ENCODE measurements at places on chromosomes 3 and 15.

- no peak for DNase-seq
These were observed 209.8 kb upstream of the THRB start for GRCh38 chr3:24704496-24704895.

DNA sequence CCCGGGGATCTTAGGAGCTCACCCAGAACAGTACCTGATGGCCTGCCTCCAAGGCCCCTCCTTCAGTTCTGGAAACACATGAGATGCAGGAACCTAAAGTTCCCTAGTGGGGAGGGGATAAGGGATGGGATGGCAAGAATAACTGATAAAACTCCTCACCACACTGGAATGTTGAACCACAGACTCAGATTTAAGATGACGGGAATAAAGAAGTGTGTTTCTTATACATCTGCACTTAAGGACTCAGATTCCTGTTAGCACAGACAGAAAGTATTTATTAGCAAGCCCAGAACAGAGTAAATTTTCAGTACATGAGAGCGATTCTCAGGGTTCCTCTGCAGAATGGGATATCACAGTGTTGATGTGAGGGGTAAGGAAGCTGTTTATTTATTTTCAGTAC lies 245.2 kb downstream of the TLE3 start:
- no peak for DNase-seq

DNA sequence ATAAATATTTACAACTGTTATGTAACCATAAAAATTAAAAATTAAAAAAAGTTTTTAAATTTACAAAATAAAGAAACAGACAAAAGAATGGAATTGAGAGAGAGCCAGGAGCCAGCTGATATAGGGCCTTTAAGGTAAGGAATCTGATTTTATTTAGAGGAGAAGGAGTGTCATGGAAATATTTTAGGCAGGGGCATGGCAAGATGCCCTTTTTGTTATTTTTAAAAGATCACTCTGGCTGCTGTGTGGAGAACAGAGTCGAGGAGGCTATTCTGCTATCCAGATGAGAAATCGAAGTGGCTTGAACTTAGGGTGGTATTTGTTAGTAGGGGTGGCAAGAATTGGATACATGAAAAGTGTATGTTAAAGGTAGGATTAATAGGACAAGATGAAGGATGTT lies 9.1 kb upstream of the ADAMTS9 start:
- no peak for DNase-seq

GRCh38 chr3:98731720-98732285 lies 31.3 kb upstream of the ST3GAL6 start:
- no peak for DNase-seq

- no peak for DNase-seq
These were observed 81.9 kb upstream of the ADAMTSL3 start for GRCh38 chr15:83571820-83572707.

DNA sequence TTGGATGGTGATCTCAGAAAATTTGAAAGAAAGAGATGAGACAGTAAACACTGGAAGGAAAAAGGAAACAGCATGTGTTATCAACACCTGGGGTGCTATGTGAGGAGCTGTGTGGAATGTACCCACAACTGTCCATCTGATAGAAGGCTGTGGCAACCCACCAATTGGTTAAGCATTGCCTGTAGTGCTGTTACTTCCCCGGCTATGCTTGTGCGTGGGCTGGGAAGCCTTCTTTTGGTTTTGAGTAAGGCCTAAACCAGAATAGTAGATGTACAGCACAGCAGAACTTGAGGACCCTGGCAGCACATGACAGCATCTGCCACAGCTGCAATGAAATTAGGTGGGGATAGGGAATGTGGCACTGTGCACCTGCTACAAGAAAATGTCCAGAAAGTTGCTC lies 184.5 kb downstream of the FHIT start:
- DNase-seq, result no peak

- no peak for DNase-seq
These were observed 1005.2 kb upstream of the CADM2 start for GRCh38 chr3:83953417-83954089.

DNA sequence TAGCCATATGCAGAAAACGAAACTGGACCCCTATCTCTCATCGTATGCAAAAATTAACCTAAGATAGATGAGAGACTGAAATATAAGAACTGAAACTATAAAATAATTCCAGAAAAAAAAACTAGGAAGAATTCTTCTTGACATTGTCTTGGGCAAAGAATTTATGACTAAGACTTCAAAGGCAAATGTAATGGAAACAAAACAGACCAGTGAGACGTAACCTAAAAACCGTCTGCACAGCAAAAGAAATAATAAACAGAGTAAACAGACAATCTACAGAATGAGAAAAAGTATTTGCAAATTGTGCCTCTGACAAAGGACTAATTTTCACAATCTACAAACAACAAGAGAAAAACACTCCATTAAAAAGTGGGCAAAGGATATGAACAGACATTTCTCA lies 92.3 kb downstream of the FAM227B start:
- DNase-seq, result no peak

DNA sequence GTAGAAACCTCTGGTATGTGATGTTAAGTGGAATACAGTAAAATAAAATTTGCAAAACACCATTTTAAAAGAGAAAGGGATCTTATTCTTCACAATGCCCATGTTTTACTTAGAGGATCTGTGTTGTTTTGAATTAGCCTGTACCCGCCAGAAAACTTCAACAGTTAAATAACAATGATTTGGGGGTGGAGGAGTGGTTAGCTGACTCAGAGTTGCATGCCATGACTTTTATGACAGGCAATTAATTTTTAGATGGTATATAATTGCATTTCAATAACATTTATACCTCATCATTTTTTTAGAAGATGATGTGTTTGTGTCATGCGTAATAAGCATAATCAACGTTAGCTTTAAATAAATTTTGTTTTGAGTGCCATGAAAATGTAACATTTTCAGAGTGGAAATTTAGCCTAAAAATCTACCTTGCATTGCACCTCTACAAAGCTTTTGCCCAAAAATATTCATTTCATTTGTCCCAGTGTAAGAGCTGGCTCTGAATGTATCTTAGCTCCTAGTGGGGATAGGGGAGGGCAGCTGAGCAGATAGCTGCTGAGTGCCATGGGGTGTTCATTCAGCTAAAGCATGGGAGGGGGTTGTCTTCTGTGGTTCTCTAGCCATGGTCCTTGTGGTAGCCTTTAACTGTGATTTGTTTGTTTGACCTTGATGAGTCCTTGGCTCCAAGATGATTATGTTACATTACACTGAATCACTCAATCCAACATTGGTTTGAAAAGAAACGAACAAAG lies 379.8 kb downstream of the LPP start:
- no peak for DNase-seq

- no peak for DNase-seq
These were observed 21.5 kb downstream of the CA12 start for GRCh38 chr15:63360170-63360569.

GRCh38 chr3:52140000-52140399 lies 14.2 kb downstream of the POC1A start:
- DNase-seq, result no peak

DNA sequence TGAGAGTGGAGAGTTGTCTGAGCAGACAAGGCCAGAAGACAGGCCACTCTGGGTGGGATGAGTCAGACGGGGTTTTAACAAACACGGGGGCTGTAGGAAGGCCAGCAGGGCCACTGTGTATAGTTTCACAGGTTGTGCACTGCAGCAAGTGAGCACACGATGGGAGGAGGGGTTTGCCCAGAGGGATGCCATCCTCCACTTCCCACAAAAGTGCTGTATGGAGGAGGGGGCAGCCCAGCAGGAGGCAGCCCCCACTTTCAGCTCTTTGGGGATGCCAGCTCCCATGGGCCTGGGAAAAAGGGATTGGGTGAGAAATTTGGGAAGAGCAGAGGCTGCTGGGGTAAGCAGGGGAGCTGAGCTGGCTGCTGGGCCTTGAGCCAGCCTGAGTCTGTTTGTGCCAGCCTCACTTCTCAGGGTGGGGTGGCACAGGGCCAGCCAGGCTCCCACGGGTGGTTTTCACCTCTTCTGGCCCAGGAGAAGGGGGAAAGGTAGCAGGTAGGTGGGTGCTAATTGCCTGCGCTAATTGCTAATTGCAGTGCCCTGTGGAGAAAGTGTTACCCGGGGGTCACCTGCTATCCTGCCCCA lies 6.7 kb downstream of the ZBTB47 start:
- DNase-seq, result no peak

DNA sequence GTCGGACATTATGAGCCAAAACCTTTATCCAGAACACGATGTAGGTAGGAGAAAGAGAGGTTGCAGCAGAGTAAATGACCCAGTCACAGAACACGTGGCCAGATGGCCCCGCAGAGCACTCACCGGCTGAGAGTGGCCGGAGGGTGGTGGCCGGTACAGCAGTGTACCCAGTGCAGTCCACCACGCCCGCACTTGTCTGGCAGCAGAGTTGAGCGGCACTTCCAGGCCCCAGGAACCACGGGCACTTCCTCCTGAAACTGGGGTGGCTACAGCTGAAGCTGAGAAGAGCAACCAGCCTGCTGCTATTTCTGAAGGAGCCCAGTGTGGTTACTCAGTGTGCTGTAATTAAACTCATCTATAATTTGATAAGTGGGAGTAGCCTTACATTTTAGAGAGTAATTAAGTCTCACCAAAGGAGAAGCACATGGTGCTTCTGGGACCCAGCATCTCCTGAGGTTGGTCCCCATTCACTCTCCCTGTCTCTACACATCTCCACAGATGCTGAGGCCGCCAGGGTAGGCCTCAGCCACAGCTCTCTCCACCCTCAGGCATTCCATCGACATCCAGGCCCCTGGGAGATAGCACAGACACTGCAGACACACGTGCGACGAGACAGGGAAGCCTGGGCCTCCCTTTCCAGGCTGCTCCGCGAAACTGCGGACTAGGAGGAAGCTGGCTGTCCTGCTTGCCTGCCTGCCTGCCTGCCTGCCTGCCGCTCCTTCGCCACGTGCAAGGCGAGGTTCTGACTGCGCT lies 49.8 kb downstream of the BDH1 start:
- no peak for DNase-seq

DNA sequence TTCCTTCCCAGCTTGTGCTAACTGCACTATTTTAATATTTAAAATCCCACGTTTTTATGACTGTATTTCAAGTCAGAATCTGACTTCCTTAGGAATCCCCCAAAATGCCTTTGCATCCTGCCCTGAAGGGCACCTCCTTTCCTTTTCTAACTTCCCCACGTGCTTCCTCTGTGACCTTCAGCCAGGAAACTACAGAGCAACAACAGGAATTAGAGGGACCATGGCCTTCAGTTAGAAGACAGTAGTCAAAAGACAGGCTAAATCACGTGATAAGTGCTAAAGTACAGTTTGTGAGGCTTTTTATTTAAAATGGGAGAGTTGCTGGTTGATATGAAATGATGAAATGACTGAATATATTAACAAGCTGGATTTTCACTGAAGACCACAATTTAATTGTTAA lies 11.8 kb upstream of the ABHD10 start:
- DNase-seq, result no peak

- DNase-seq, result no peak
These were observed 82.5 kb downstream of the ANO10 start for GRCh38 chr3:43539321-43539720.

DNA sequence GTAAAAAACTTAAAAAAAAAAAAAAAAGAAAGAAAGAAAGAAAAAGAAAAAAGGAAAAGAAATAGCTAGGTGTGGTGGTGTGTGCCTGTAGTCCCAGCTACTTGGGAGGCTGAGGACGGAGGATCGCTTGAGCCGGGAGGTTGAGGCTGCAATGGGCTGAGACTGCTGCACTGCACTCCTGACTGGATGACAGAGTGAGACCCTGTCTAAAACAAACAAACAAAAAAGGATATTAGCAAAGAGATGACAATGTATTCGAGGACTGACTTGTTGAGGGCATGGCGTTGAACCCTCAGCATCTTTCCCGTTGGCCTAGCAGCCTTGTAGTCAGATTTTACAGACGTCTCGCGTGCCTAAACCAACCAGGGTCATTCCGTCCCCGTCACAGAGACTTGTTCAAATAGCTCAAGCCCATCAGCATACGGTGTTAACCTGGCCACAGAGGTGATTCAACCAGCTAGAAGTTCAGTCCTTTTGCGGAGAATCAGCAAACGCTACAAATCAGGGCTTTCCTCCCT lies 528 bp upstream of the NIT2 start:
- no peak for DNase-seq

DNA sequence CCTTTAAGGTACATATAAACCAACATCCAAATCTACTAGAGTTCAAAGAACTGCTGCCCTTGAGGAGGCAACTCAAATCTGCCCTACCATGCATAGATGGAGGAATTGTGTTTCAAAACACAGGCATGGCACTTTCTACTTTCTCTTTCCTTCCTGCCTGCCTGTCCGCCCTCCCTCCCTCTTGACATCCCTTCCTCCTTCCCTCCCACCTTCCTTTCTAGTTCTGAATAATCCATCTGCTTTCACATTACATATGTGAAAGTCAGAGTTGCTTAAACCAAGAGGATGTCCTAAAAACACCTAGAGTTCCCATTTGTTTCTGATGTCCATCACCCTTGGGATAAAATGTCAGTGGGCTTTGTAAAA lies 537.6 kb downstream of the FOXP1 start:
- DNase-seq, result no peak

DNA sequence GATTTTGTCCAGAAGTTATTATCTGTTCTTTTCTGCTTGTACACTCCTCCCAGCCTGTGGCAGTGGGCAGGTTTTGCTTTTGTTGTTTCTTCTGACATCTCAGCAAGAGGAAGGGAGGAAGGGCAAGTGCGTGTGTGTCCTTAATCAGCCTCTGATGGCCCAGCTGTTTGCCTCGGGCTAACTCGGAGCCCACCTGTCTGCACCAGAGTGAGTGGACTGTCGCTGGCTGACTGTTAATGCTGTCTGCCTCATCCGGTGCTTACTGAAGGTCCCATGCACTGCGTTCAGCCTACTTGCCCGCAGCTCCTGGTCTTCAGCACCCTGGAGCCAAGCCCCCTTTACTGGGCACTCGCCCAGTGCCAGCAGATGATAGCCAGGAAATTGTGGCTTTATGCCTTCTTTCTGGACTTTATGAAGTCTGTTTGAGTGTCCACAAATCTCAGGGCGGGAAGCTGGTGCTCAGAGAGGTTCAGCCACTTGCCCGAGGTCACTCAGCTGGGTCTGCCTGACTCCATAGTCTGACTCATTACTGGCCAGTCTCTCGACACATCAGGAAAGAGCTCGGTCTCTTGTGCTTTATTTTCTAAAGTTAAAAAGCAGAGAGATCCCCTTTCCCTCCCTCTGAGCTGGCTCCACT lies 89.5 kb downstream of the CHRNA7 start:
- DNase-seq, result no peak

DNA sequence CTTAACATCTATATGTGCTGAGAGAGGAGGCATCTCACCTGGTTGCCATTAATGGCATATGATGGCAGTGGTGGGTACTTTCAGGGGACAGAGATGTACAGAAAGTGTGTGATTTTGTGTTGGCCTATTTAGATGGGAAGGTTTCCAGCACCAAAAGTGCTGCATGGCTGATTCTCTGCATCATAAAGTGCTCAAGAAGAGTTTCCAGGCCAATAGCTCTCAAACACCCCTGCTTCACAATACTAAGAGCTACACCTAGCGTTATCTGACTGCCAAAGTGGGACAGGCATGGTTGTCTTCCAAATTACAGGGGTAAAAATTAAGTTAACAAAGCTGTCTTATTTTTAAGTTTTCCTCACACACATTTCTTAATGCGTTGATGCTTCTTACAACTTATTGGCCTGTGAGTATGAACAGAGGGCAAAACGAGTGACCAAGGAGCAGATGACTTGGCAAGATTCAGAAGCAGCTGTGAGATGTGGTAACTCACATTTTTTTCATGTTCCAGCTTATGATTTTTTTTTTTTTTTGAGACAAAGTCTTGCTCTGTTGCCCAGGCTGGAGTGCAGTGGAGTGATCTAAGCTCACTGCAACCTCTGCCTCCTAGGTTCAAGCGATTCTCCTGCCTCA lies 41.4 kb upstream of the VEPH1 start:
- DNase-seq, result no peak

- DNase-seq, result no peak
These were observed 226.7 kb downstream of the THSD4 start for GRCh38 chr15:71341811-71342550.
